Activated naive CD8-positive, alpha-beta T cell treated with anti-CD3 and anti-CD28 coated beads, Interleukin-2, amount 10 ng/mL, durations not matched to agents 7 days and 5 days (primary cell): ENCODE measurements at places on chromosomes 5 and 9. TPM values are rescaled to one million over a fixed set of nuclear protein-coding genes. Genes with fewer than 3 reads are reported as not detected.

DMRTA1 gene
- not detected for total RNA-seq

- no peak for DNase-seq
Observed at GRCh38 chr5:78843436-78843835, 141.7 kb downstream of the ARSB start.

GRCh38 chr5:137091472-137091871, 407.7 kb downstream of the SPOCK1 start:
- no peak for DNase-seq

DNA sequence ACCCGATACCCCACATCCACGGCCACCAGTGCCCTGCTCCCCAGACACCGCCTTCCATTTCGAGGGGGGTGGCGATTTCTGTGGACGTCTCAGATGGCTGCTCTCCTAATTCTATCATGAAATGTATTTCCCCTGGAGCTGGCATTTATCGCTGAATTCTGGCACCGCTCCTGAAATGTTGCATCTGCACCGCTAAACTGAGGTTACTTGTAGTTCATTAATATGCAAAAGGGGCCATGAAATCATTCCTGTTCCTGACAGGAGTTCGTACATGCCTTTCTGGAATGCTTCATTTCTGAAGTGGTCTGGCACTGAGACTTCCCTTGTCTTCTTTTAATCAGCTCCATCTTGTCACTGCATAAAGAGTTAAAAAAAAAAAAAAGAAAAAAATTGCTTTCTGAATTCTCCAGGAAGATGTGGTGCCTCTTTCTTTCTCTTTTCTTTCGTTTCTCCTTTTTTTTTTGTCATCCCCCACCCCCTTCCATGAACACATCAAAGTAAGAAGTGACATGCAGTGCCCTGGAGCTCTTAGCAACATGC, 97.7 kb upstream of the SMARCA2 start:
- DNase-seq = no peak

DNA sequence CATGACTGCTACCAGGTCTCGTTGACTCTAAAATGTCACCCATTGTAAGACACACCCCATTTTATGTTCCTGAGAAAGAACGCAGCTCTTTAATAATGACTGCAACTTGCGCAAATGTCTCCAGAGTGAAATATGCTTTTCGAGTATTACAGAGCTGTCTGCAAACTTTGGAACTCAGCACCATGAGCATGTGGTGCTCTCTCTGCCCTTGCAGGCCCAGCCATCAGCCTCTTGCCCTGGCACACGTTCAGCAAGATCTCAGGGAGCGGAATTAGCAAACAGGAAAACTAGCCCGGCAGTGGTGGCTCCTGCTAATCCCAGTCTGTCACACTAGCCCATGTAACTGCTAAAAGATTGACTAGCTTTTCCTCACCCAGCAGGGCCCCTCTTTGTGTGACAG, 114.5 kb upstream of the SLC1A3 start:
- DNase-seq = no peak

DNA sequence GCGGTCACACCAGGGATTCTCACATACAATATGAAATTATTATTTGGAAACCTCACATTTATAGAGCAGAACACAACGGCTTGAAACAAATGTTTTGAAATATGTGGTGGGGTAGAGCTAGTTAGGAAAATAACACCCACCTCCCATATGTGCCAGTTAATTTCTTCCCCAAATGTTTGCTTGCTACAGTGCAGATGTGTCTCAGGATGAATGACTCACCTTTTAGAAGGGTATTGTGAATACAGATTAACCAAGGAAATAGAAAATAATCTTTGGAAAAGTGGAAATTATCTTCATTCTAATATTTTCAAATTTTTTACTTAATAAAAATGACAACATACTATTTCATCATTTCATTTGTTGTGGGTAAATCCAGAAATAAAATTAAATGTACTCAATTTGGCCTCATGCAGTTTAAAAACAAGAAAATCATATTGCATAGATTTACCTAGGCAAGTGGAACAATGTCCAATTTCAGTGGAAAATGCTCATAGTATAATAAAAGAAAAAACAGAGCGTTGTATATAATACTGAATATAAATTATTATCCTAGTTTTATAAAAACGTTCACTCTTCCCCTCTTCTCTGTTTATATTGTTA, 39.3 kb upstream of the RICTOR start:
- no peak for DNase-seq

PITX1 gene
- not detected for total RNA-seq

- DNase-seq = no peak
Observed at GRCh38 chr5:52842111-52842510, 54.4 kb downstream of the ITGA1 start.

DNA sequence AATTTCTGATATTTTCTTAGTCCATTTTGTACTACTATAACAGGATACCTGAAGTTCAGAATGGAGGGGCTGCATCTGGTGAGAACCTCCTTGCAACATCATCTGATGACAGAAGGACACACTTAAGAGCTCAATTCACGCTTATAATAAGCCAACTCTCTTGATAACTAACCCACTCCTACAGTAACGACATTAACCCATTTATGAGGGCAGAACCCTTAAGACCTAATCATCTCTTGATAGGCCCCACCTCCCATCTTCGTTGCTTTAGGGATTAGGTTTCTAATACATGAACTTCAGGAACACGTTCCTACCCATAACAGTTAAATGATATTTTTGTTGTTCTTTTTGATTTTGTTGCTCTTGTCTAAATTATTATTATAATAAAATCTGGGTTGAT, 69.4 kb downstream of the TNPO1 start:
- DNase-seq = no peak

ZFP2 gene
- total RNA-seq = 0.77 TPM

LCN15 gene
- total RNA-seq = not detected

- no peak for DNase-seq
Observed at GRCh38 chr5:151682751-151683331, 3.9 kb downstream of the SPARC start.

GRCh38 chr9:136089697-136090045, 5.4 kb downstream of the NACC2 start:
- DNase-seq = no peak

FAM221B gene
- total RNA-seq = not detected

RNF183 gene
- 0.14 TPM for total RNA-seq

MEIKIN gene
- total RNA-seq = 1.2 TPM

- no peak for DNase-seq
Observed at GRCh38 chr9:68577774-68578591, 37.3 kb upstream of the TMEM252 start.

TTC39B gene
- 33.6 TPM for total RNA-seq

DNA sequence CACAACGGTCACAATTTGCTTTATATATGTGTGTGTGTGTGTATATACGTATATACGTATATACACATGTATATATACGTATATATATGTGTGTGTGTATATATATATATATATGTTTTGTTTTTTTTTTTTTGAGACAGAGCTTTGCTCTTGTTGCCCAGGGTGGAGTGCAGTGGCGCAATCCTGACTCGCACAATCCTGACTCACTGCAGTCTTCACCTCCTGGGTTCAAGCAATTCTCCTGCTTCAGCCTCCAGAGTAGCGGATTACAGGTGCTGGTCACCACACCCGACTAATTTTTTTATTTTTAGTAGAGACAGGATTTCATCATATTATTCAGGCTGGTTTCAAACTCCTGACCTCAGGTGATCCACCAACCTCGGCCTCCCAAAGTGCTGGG, 3.1 kb downstream of the RNF38 start:
- no peak for DNase-seq

DNA sequence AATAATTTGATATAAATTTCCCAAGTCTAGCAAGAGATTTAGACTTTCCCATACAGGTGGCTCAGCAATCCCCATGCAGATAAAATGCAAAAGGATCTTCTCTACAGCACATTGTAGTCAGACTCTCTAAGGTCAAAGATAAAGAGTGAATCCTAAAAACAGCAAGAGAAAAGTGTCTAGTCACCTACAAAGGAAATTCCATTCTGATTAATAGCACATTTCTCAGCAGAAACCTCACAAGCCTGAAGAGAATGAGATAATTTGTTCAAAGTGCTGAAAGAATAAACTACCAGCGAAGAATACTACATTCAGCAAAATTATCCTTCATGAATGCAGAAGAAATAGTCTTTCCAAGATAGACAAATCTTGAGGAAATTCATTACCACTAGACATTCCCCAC, 493.3 kb downstream of the PRELID2 start:
- no peak for DNase-seq

DNA sequence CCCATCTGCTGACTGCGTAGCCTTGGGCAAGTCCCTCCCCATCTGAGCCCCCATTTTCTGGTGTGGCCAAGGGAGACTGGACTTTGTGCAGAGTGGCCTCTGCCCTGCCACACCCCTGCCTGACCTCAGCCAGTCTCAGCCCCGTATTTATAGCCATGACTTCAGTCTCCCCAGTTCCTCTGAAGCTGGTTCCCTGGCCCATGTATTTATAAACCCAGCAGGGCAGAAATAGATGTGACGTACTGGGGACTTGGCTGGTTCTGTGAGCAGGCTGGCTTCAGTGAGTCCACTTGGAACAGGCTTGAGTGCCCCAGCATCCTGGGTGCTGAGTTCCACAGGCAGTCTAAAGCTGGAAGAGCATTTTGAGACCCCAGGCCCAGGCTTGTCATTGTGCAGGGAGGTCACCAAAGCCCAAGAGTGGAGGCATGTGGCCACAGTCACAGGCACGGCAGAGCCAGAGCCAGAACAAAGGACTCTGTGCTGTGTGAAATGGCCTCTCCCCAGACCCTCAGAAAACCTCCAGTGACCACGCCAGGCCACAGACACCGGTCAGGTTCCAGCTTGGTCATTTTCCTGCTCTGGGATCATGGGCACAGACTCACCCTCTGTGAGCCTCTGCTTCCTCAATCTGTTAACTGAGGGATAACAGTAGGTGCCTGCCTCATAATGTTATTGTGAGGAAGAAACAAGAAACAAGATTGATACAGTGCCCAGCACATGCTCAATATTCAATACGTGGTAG, 30.4 kb upstream of the SYNPO start:
- no peak for DNase-seq

PRRX2 gene
- total RNA-seq = not detected

DNA sequence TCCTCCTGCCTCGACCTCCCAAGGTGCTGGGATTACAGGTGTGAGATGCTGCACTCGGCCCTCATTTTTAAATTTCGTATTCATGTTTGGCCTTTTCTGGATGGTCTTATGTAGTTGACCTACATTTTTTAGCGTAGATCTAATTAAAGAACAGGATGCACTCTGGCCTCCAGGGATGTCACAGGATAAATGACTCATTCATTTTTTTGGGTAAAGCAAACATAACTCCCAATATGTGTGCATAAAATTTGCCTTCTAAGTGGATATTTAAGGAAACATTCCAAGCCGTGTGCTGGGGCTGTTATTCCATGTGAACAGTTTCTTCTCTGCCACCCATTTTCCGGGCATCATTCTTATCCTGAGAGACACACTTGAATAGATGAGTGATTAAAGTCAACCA, 501.6 kb downstream of the IRX1 start:
- no peak for DNase-seq

DNA sequence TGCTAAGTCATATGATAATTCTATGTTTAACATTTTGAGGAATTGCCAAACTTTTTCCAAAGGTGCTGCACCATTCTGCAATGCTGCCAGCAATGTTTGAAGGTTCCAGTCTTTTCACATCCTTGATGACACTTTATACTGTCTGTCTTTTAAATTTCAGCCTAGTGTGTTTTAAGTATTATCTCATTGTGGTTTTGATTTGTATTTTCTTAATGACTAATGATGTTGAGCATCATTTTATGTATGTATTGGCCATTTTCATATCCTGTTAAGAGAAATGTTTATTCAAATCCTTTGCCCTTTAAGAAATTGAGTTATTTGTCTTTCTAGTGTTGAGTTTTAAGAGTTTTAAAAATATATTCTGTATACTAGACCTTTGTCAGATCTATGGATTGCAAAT, 5.0 kb upstream of the TEX48 start:
- no peak for DNase-seq

DNA sequence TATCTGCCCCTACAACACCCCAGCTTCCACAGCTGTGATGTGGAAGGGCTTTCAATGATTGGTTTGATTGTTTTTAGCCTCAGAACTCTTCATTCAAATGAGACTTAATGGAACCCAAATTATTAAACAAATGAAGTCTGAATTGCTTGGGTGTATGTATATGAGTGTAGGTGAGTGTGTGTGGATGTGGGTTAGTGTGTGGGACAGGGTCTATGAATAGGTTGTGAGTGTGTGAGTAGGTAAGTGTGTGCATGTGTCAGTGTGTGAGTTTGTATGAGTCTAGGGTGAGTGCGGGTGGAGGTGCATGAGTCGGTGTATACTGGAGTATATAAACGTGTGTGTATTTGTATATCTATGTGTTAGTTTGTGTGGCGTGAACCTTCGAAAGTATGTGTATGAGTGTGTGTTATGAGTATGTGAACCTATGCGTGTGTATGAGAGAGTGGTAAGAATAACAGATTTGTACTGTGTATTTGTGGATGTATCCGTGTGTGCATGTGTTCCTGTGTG, 26.9 kb downstream of the COL15A1 start:
- DNase-seq = no peak

- no peak for DNase-seq
Observed at GRCh38 chr9:133995012-133995896, 3.1 kb upstream of the VAV2 start.

URM1 gene
- 63.4 TPM for total RNA-seq

DNA sequence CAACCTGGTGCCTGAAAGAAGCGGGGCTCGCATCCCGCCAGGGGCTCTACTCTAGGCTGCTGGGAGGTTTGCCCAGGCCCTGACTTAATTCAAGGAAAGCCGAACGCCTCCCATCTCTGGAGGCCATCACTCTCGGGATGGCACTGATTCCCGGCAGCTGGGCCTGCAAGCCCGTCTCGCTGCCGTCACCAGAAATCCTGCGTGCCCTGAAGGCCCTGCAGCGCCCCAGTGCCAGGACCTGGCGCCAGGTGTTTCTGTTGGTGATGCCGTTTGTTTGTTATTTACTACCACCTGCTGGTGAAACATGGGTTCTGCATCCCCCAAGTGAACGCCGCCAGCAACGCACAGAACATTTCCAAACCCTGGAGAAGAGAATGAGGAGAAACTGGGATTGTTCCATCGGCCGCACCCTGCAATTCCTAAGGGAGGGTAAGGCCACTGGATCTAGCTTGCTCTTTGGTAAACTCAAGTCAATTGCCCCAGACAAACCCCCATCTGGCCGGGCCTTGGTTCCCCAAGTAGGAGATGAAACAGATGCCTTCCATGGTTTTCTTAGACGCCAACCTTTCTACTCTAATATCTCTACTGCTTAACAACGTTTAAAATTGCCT, 77.9 kb downstream of the AK8 start:
- peak; percentile 61 for DNase-seq

ZNF483 gene
- total RNA-seq = 7.0 TPM

TAL2 gene
- not detected for total RNA-seq

DNA sequence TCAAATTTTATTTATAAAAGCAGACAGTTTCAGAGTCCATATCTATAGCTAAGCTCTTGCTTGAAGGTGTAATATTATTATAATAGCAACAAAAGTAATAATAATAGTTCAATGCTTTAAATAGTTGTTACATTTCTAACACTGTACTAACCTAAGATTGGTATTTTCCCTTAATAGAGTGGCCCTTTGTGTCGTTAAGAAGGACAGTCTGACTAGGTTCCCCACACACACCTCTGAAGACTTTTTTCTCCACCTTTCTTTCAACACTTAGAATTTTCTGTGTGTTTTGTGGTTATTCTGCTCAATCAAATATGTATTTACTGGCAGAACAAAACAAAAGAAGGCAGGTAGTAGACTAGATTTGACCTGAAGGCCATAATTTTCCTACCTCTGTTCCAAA, 223.2 kb upstream of the ACO1 start:
- no peak for DNase-seq
